ENCODE measurements at places on chromosomes 3 and 15. TPM values are rescaled to one million over a fixed set of nuclear protein-coding genes. Genes with fewer than 3 reads are reported as not detected.
A peak's percentile ranks its signal among the peaks of the same experiment; 100 is the strongest.

Gene C2CD4B
- 8.6 TPM for total RNA-seq

- peaks cover 11% of the 10 kb centered on the region for H3K4me1 ChIP-seq
- no peaks in the 10 kb centered on the region for H3K36me3 ChIP-seq
- H3K27me3 ChIP-seq, result no peaks in the 10 kb centered on the region
- no peak overlapping the region for H3K27ac ChIP-seq
These were observed 85.6 kb upstream of the NEO1 start for GRCh38 chr15:72966641-72967040.

Gene GOLGA6L7
- not detected for total RNA-seq

GRCh38 chr3:162094301-162094700 lies 597.7 kb downstream of the OTOL1 start:
- H3K4me3 ChIP-seq, result no peak overlapping the region
- H3K4me1 ChIP-seq, result no peaks in the 10 kb centered on the region
- no peak for DNase-seq
- H3K27me3 ChIP-seq, result no peaks in the 10 kb centered on the region
- H3K36me3 ChIP-seq, result no peaks in the 10 kb centered on the region
- no peak overlapping the region for H3K27ac ChIP-seq

- no peak for DNase-seq
- H3K27me3 ChIP-seq, result no peaks in the 10 kb centered on the region
- no peaks in the 10 kb centered on the region for H3K4me1 ChIP-seq
These were observed 257.4 kb downstream of the SQOR start for GRCh38 chr15:45892182-45892581.

Gene CD200
- 7.3 TPM for total RNA-seq

Gene CD200R1
- total RNA-seq, result 1.6 TPM

DNA sequence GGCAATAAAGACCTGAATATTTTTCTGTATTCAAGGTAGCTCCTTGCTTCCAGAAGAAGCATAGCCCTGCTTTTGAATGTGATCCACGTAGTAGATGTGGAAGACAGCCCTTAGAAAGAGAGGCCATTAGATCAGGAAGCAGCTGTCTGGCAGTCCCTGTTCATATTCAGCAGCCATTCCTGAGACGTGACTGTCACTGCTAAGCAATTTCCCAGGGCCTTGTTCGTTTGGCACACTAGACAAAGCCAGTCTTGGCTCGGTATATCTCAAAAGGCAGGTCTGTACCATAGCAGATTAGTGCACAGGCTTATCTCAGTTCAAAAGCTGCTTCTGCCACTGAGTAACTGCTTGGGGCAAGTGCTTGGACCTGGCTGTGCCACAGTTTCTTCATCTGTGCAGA lies 287.8 kb upstream of the MCTP2 start:
- no peaks in the 10 kb centered on the region for H3K36me3 ChIP-seq
- no peak overlapping the region for H3K27ac ChIP-seq
- H3K4me3 ChIP-seq, result no peak overlapping the region
- H3K4me1 ChIP-seq, result no peaks in the 10 kb centered on the region

DNA sequence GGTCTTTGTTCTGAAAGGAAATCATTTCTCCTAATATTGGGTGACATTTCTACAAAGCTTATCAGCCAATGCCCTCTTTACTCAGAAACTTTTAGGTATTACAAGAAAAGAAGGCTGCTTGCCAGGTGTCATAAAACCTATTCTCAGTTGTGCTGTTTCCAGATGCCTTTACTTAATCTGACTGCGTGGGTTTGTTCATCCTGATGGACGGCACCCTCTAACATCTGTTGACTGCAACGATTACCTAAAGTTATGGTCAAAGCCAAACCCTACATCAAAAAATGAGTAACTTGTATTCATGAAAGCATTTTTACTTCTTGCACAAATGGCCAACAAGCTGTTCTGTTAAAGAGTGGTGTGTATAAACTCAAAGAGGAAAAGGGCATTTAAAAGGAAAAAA lies 207.7 kb upstream of the PDZRN3 start:
- peaks cover 14% of the 10 kb centered on the region for H3K4me1 ChIP-seq
- no peaks in the 10 kb centered on the region for H3K36me3 ChIP-seq
- no peak for DNase-seq
- no peak overlapping the region for H3K4me3 ChIP-seq

- no peak overlapping the region for H3K27ac ChIP-seq
- peaks cover 8% of the 10 kb centered on the region for H3K4me1 ChIP-seq
- no peak for DNase-seq
- H3K4me3 ChIP-seq, result no peak overlapping the region
These were observed 190.9 kb upstream of the CFAP20DC start for GRCh38 chr3:59240666-59241255.

GRCh38 chr3:7658294-7658693 lies 797.4 kb downstream of the GRM7 start:
- H3K4me3 ChIP-seq, result no peak overlapping the region
- H3K27ac ChIP-seq, result no peak overlapping the region
- no peaks in the 10 kb centered on the region for H3K4me1 ChIP-seq
- no peak for DNase-seq
- no peaks in the 10 kb centered on the region for H3K27me3 ChIP-seq

GRCh38 chr3:104108522-104108921 lies 1258.2 kb upstream of the ALCAM start:
- DNase-seq, result no peak
- no peaks in the 10 kb centered on the region for H3K27me3 ChIP-seq

DNA sequence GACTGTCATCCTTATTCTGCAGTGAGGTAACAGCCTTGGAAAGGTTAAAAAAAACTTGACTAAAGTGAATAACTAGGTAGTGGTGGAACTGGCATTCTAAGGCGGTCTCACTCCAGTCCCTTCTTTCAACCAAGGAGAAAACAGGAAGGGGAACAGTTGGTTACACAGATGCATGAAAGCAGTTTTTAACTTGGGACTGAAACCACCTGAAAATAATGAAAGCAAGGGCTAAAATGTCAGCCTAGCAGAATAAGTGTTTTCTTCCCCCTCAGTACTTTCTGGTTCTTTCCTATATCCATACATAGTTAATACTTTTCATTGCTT lies 748 bp upstream of the AVEN start:
- peak overlapping the region; percentile 87 for H3K27ac ChIP-seq
- peaks cover 23% of the 10 kb centered on the region for H3K4me1 ChIP-seq
- no peaks in the 10 kb centered on the region for H3K36me3 ChIP-seq
- H3K4me3 ChIP-seq, result peak overlapping the region; percentile 72

DNA sequence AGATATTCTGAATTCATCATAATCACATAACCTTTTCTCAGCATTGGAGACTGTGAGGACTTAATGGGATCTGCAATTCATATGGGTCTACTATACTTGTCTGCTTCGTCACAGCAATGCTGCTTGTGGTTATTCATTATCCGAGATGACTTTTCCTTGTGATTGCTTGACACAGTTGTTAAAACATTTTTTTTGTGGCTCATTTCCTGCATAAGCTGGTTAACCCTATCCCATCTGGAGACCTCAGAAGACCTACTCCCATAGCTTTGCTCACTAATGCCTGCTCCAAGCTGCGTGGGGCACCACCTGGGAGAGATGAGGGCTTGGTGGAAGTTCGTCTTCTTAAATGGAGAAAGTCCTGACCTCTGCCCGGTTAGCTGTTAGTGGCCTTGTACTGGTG lies 360.8 kb downstream of the CHST2 start:
- H3K4me3 ChIP-seq, result no peak overlapping the region
- DNase-seq, result no peak
- no peaks in the 10 kb centered on the region for H3K27me3 ChIP-seq
- H3K27ac ChIP-seq, result no peak overlapping the region

Gene CASR
- 0.19 TPM for total RNA-seq

GRCh38 chr3:170360466-170360865 lies 3.0 kb downstream of the SKIL start:
- H3K36me3 ChIP-seq, result no peaks in the 10 kb centered on the region
- no peak for DNase-seq
- no peaks in the 10 kb centered on the region for H3K27me3 ChIP-seq
- no peak overlapping the region for H3K27ac ChIP-seq
- peaks cover 67% of the 10 kb centered on the region for H3K4me1 ChIP-seq

GRCh38 chr15:22888120-22888859 lies 49.8 kb downstream of the NIPA2 start:
- H3K27ac ChIP-seq, result no peak overlapping the region
- H3K36me3 ChIP-seq, result peaks cover 80% of the 10 kb centered on the region
- no peaks in the 10 kb centered on the region for H3K4me1 ChIP-seq
- H3K27me3 ChIP-seq, result no peaks in the 10 kb centered on the region
- H3K4me3 ChIP-seq, result no peak overlapping the region

DNA sequence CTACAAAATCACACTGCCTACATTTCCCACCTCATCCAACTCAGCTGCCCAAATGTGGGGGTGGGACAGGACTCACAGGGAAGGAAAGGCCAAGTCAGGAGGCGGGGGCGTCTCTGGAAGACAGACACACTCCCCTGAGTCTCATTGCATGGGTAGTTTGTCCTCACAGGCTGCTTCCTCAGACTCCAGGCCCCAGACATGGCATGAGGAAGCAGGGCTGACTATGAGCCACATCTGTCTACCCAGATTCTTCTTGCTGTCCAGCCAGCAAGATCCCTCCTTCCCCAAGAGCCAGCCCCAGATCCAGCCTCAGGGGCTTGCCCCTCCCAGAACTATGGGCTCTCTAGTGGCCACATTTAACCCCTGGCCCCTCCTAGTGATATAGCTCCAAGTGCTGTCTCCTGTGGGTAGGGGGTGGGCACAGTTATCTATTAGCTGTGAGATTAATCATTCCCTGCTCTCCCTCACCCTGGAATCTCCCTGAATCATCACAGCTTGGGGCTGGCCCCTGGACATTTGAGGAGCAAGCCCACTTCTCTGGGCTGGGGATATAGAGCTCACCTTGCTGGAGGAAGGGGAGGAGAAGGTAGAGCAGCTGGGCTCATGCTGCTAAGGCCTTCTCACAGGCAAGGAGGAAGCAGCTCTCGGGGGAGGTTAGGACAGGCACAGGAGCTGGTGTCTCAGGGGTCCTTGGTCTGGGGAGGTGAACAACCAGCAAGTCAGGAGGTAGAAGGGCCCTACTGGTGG lies 2.1 kb upstream of the CCDC33 start:
- no peaks in the 10 kb centered on the region for H3K27me3 ChIP-seq
- no peak for DNase-seq
- peaks cover 1% of the 10 kb centered on the region for H3K4me1 ChIP-seq

DNA sequence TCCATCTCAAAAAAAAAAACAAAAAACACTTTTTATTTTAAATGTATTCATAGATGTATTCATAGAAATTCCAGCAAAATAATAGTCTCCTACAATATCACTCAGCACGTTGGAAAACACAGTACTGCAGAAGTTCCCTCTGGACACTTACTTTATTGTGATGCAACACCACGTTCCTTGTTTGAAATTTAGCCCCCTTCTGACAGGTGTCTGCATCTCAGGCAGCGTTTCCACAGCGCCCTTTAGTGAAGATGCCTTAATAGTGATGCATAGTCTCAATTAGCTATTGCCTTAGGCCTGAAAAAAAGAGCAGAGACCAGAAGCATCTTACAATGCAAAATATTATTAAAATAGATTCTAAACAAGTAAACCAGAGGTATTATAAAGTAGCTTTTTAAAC lies 20.3 kb downstream of the IL12A start:
- DNase-seq, result no peak
- no peak overlapping the region for H3K27ac ChIP-seq
- H3K4me1 ChIP-seq, result no peaks in the 10 kb centered on the region
- no peaks in the 10 kb centered on the region for H3K27me3 ChIP-seq
- H3K36me3 ChIP-seq, result no peaks in the 10 kb centered on the region

DNA sequence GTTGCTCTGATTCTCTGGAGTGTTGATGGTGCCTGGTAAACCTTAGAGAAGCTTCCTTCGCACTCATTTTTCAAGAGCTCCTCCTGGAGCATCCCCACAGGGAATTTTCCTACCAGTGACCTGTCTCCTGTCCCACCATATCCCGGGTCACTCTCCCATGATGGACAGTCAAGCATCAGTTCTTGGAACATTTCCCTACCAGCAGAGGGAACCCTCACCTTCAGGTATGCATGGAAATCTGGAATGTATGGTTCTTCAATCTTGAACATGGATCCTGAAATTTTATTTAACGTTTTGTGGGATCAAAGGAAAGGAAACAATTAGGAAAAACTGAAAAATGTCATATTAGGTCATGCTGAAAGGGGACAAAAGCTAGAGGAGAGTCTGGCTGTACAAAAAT lies 153.8 kb downstream of the SPATA16 start:
- no peak overlapping the region for H3K27ac ChIP-seq
- H3K4me3 ChIP-seq, result no peak overlapping the region
- H3K27me3 ChIP-seq, result no peaks in the 10 kb centered on the region

Gene ARPIN
- 26.2 TPM for total RNA-seq

GRCh38 chr3:134795746-134796280 lies 753 bp downstream of the EPHB1 start:
- H3K27ac ChIP-seq, result peak overlapping the region; percentile 83
- H3K4me1 ChIP-seq, result peaks cover 37% of the 10 kb centered on the region
- peak; percentile 89 for DNase-seq
- H3K36me3 ChIP-seq, result no peaks in the 10 kb centered on the region
- peaks cover 8% of the 10 kb centered on the region for H3K27me3 ChIP-seq

Gene KNG1
- total RNA-seq, result not detected

- no peaks in the 10 kb centered on the region for H3K36me3 ChIP-seq
- DNase-seq, result no peak
- no peak overlapping the region for H3K4me3 ChIP-seq
- no peaks in the 10 kb centered on the region for H3K27me3 ChIP-seq
- H3K4me1 ChIP-seq, result peaks cover 5% of the 10 kb centered on the region
These were observed 16.0 kb downstream of the CD200 start for GRCh38 chr3:112348943-112349342.

DNA sequence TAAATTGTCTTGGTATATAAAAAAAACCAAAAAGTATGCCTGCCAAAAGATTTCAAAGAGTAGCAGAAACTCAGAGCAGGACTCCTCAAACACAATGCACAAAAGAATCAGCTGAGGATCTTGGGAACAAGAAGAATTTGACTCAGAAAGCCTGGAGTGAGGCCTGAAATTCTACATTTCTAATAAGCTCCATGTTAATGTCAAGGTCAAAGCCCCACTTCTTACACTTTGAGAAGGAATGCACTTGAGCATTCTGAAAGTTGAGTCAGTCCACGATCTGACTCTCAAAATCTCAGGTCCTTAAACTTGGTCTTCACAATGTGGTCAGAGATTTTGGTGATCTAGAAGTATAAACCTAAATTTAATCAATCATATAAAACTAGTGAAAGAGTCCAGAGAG lies 910.0 kb upstream of the GBE1 start:
- H3K27ac ChIP-seq, result no peak overlapping the region
- no peaks in the 10 kb centered on the region for H3K4me1 ChIP-seq
- H3K4me3 ChIP-seq, result no peak overlapping the region
- H3K27me3 ChIP-seq, result no peaks in the 10 kb centered on the region

Gene SLC7A14
- 0.58 TPM for total RNA-seq

GRCh38 chr15:74826364-74826819 lies at the start of gene CPLX3:
Gene CPLX3 (plus strand): TSS chr15:74826627. CDS start chr15:74826704, 77 bp downstream.
- no peak within 1 kb of the TSS for H3K4me3 ChIP-seq
- H3K27me3 ChIP-seq, result peaks cover 13% of the 10 kb centered on the region
- no peaks in the 10 kb centered on the region for H3K36me3 ChIP-seq
- DNase-seq, result no peak
- H3K4me1 ChIP-seq, result peaks cover 11% of the 10 kb centered on the region
- no peak within 1 kb of the TSS for H3K27ac ChIP-seq

GRCh38 chr3:97949110-97949485 lies 23.1 kb downstream of the RIOX2 start:
- no peak overlapping the region for H3K27ac ChIP-seq
- H3K36me3 ChIP-seq, result peaks cover 86% of the 10 kb centered on the region
- H3K4me1 ChIP-seq, result no peaks in the 10 kb centered on the region

Gene IQCF2
- total RNA-seq, result not detected

Gene WDR93
- 0.17 TPM for total RNA-seq

Gene RASGRP1
- 0.42 TPM for total RNA-seq
